ENCODE measurements at places on chromosomes 5 and 9.

GRCh38 chr9:127112056-127112455 lies 10.4 kb downstream of the ANGPTL2 start:
- DNase-seq: no peak

DNA sequence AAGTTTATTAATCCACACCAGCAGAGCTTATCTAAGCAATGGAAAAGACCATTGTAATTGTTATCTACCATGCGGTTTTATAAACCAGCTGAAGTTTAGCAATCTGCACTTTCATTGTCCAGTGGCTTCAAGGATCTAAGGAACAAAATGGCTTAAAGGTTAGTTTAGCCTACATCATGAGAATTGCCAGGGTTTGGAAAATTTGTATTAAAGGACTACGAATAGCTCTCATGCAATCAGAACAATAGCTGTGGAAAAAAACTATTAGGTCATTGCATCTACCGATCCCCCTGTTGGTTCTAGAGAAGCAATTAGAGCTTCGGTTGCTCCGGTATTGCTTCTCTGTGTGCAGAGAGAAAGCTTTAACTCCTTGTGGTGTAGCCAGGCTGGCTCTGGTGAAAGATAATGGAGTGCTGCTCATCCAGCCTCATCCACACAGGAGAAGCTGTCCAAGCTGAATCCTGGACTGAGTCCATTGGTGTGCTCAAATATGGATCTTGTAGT lies 86.3 kb upstream of the SLC12A2 start:
- DNase-seq: peak; percentile 26

DNA sequence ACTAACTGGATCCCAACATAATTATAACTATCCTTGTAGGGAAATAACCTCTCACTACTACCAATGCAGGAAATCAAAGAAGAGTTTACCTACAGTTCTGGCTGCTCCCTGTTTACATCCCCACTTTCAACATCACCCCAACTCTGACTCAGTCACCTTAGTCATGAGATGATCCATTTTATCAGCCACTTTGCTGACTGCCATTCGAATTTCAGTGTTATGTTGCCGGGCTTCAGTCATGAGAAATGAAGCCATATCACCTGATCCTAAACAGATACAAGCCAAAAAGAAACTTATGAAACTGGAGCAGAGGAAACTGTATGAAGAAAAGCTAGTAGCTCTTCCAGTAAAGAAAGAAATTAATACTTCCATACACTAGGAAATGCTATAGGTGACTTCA lies 33.7 kb downstream of the SLC31A2 start:
- no peak for DNase-seq

- DNase-seq: no peak
Measured at GRCh38 chr9:37905131-37905505, 1.2 kb upstream of the SLC25A51 start.

GRCh38 chr9:132404228-132404881 lies 2.3 kb downstream of the TTF1 start:
- DNase-seq: no peak

DNA sequence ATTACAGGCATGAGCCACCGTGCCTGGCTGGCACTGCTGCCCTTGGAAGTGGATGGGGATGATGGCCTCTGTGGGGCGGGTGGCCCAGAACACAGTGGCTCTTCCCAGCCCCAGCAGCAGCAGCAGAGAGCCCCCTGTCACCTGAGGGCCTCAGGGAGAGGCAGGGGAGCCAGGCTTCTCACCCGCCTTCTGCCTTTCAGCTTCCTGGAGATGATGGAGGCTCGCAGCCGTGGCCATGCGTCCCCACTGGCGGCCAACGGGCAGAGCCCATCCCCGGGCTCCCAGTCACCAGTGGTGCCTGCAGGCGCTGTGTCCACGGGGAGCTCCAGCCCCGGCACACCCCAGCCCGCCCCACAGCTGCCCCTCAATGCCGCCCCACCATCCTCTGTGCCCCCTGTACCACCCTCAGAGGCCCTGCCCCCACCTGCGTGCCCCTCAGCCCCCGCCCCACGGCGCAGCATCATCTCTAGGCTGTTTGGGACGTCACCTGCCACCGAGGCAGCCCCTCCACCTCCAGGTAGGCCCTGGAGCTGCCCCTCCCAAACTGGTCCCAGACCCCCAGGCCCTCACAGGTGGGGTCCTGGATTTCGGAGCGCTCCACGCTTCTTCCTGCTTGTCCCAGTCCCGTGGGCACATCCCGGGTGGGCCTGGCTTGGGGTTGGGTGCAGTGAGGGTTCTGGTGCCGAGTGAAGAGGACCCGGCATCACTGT lies 5.0 kb upstream of the AJM1 start:
- DNase-seq: no peak

DNA sequence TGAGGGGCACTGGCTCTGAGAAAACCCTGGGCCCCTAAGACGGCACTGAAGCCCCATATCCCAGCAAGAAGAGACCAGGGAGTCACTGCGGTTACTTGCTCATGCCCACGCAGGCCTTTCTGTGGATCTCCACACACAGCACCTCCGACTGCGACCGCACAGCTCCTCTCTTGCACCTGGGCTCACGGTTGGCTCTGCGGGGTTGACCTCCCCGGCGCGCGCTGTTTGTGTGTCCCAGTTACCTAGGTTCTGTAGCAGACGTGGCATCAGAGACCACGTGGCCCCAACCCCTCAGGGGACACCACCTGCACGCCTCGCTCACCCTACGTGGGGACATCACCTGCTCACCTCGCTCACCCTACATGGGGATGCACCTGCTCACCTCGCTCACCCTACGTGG lies 12.7 kb downstream of the LPCAT1 start:
- no peak for DNase-seq

DNA sequence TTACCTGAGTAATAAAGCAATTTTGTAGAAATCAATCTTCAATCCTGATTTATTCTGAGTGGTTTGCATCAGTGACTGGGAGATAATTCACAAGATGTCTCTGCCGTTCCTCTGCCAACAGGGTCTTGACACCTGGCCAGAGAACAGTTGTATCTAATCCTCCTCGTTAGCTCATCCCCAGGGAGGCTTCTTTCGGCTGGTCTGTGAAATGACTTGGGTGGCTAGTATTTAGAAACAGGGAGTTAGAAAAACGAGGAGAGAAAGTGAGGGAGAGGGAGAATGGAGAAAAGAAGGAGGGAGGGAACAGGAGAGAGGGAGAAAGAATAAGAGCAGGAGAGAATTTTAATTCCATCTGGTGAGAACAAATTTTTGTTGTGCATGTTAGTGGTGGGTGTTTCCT lies 600.2 kb upstream of the TLE4 start:
- DNase-seq: peak; percentile 80

- no peak for DNase-seq
Measured at GRCh38 chr5:57804007-57804444, 321.4 kb upstream of the ACTBL2 start.

GRCh38 chr5:94031631-94032030 lies 290.2 kb upstream of the POU5F2 start:
- no peak for DNase-seq

GRCh38 chr9:22238809-22239684 lies 207.6 kb upstream of the DMRTA1 start:
- peak; percentile 15 for DNase-seq

- no peak for DNase-seq
Measured at GRCh38 chr5:65728218-65728617, 6.2 kb downstream of the NLN start.

DNA sequence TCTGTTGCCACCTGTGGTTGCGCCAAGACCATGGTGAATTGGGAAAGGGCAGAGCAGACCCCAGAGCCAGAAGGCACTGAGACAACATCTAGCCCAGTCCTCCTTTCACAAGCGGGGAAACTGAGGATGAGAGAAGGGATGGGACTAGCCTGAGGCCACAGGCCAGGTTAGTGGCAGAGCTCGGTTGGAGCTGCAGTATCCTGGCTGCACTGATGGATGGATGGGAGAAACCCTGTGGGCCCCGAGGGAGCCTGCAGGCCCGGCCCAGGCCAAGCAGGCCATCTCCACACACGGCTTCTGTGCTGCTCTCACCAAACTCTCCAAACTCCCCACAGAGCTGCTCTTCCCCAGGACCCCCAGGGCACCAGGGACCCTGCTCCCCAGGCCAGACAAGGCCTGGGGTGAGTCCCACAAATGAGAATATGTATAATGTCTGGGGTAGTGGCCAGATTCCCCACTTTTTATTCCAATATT lies 60.2 kb downstream of the TSTD2 start:
- DNase-seq: no peak

- DNase-seq: no peak
Measured at GRCh38 chr5:102823441-102823874, 68.4 kb downstream of the PAM start.

GRCh38 chr5:13378091-13378490 lies 566.4 kb downstream of the DNAH5 start:
- DNase-seq: no peak

GRCh38 chr5:148376198-148376597 lies 7.6 kb upstream of the FBXO38 start:
- no peak for DNase-seq

DNA sequence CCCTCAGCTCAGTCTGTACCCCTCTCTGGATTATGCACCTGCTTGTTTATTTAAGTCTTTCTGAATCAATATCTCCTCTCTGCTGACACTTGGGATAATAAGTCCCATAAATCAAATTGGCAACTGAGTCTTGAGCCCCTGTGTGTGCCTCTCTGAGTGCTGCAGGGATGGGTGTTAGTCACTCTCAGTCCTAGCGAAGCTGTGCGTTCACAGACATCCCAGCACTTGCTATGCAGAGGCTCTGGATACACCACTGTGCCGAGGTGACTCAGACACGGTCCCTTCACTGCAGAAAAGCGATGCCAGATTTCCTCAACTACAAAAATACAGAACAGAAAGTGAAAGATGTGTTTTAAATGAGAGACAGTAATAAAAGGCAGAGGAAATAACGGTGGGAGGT lies 4.1 kb upstream of the KCNMB1 start:
- no peak for DNase-seq

DNA sequence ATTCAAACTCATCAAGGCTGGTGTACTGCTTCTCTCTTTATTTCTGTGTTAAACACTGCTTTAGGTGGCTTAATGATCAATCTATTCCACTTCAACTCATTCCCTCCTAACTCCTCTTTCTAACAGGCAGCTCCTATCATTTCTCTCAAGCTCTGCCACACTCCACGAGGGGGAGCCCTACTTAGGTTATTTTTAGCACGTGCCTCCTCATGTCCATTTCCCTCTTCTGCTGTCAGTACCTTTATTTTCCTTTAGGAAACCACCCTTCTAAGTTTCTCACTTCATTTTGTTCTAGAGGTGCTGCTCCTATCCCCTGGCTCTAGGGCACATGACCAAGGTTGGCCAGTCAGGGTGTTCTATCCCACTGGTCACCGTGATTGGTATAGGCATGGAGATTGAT lies 6.7 kb upstream of the BRINP1 start:
- DNase-seq: peak; percentile 39

GRCh38 chr9:136662656-136663581 lies at the start of gene EGFL7:
EGFL7 (plus strand) TSS chr9:136662916; CDS start chr9:136668283, 5,367 bp downstream.
- no peak for DNase-seq

DNA sequence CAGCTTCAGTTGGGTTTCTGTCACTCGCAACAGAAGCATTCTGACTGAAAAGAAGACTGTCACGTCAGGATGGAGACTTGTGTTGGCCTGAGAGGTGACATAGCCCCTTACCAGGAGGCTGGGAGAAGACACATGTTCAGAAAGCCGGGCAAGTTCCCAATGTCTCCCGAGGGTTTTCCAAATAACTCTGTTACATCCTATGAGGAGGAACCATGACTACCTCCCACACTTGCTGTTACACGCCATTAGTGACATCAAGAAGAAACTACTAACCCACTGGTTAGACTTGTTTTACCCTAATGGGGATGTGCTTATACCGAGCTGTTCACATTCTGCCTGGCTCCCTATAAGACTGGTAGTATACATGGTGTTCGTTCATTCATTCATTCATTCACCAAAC lies 33.3 kb downstream of the SH3PXD2B start:
- no peak for DNase-seq

- no peak for DNase-seq
Measured at GRCh38 chr9:80831751-80832150, 857.6 kb downstream of the TLE1 start.

DNA sequence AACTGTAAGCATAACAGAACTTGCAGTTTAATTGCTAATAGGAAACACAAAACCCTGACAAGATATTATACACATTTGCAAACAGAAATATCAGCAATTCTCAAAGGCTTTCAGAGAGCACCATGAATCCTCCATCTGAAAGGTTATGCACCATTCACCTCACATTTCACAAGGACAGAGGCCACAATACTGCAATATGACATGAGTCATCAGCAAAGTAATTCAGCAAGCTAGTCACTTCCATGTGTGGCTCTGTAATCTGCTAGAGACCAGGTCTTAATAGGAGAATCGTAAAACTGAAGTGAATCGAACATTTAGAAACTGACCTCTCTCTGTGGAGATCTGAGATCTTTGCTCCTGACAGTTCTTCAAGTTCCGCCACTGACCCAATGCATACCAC lies 28.3 kb downstream of the IARS1 start:
- no peak for DNase-seq

GRCh38 chr5:137828664-137829063 lies 39.0 kb upstream of the MYOT start:
- no peak for DNase-seq

- no peak for DNase-seq
Measured at GRCh38 chr5:172229904-172230303, 35.9 kb downstream of the EFCAB9 start.

DNA sequence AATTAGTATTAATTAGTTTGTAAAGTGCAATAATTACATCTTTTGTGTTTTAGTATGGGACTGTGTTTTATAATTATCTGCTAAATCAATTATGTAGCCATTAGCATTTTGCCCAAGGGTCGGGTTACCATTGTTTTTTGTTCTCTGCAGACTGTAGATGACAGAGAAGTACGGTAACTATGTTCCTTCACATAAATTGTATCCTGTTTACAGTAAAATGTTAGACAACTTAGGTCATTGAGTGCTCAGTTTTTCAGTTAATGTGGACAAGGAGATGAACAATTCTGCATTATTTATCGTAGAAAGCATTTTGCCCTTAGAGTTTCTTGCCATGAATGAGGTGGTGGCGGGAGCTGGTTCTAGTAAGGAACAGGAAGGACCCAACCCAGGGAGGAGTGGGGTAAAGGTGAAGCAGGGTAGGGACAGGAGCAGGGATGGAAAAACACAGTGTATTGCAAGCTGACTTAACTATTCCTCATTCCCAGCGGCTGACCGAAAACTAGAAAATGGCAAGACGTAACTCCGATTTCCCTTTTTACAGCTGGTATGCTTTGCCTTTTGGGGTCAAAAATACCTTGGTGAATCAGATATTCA lies 243.7 kb upstream of the SLC24A2 start:
- DNase-seq: no peak

- peak; percentile 69 for DNase-seq
Measured at GRCh38 chr9:132507670-132508469, 74.5 kb upstream of the BARHL1 start.
